ENCODE measurements at places on chromosomes 11 and 22.
A peak's percentile ranks its signal among the peaks of the same experiment; 100 is the strongest.

DNA sequence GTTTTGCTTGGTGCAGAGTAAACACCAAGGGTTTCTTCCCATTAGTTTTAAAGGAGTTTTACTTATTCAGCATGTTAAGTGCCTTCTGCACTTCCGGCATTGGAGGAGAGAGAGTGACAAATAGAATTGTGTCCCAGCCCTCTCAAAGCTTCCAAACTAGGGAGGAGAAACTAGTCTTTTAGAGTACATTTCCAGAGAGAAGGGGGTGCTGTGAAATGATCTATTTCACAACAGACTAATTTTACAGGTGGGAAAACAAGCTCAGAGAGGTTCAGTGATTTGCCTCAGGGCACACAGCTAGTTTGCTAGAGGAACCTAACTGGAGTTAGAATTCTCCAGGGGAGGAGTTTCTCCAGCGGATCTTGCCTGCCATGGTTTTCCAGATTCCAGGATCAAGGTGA lies 12.6 kb downstream of the MPST start:
- DNase-seq, result no peak

DNA sequence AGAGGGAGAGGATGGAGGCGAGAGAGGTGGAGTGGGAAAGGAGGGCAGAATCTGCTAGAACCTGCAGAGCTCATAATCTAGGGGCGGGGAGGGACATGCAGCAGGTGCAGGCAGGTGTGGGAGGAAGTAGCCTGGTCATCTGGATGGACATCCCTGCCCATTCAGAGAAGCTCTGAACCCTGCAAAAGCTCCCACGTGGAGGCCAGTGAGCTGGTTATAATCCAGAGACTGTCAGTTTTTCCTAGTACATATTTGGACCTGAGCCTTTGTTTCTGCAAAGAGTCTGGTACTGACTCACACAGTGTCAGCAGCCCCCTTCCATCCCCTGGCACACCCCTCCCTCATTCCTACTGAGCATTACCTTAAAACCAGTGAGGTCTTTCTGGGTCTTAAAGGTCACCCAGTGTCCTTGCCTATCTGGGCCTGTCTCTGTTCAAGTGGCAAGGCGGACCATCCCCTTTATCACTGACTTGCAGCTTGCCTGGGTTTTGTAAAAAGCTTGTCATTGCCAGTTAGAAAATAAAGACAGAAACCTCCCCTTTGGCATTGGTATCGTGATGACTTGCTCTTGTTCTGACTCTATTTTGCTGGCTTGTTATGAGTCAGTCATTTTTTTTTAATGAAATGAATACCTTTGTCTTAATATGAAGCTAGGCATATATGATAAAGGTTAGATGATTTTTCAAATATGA lies 26.1 kb downstream of the PTPRJ start:
- DNase-seq, result no peak

- no peak for DNase-seq
Observed at GRCh38 chr11:72673284-72673942, 809 bp downstream of the PDE2A start.

DNA sequence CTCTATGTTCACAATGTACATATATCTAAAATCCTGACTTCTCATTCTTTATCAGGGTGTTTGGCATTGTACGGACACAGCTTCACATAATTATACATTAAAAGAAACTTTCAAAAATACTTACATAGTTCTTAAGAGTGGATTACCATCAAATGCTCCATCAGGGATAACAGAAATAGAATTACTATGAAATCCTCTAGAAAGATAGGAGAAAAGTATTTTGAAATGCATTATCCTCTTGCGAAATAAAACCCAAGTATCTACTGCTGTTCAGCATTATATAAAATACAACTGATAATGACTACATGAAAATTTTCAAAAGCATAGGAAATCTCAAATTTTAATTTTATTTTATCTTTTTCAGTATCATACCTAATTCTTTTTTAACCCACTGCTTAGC lies 17.8 kb upstream of the CCDC34 start:
- no peak for DNase-seq

GRCh38 chr11:124219126-124219525 lies 21.8 kb upstream of the OR8G1 start:
- DNase-seq, result no peak

GRCh38 chr11:81039916-81040524 lies 1599.2 kb upstream of the TENM4 start:
- DNase-seq, result no peak

DNA sequence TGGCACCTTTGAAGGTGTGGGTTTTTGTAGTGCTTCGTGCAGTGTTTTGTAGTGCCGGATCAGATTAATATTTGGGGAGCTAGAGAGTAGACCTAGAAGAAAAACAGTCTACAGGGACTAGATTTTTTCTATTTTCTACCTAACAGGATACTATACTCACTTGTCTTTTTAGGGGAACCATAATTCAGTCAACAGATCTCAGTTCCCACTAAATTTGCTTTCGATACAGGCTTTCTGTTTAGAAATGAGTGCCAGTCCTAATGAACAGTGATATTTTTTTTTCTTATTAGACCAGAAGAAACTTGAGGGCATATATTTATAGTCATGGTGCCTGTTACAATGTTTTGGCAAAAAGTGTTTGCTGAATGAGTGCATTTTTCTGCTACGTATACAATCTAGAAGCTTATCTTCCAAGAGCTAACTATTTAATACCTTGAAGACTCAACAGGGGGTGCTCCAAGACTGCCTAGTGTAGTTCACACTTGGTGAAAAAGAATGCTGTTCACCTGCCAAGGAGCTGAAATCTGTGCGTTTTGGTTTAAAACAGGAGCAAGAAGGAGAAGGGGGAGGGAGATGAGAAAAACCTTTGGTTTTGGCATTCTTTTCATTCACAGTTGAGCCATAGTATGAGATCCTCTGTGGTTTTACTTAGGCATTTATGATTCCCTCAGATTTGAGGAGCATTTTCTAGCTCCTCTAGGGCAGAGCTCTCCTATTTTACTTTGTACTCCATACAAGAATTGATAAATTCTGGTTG lies 44.9 kb upstream of the VSTM5 start:
- peak; percentile 61 for DNase-seq

DNA sequence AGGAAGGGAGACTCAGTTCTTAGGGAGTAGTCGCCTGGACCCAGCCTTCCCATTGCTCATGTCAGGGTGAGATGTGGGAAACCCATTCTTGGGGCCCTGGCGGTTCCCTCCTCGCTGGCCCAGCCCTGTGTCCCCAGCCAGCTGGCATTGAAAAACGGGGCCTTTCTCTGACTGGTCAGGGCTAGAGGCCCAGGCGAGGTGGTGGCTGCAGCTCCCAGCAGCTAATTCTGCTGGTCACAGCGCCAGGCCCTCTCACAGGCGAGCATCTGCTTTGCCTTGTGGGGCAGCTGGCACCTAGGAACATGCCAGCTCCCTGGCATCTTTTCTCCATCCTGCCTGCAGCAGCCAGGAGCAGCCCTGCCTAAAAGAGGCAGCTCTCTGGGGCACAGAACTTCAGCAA lies 20.1 kb downstream of the TSPAN18 start:
- peak; percentile 51 for DNase-seq

All from pons (tissue), 1 donor.